ENCODE measurements at places on chromosomes 2 and 18.

DNA sequence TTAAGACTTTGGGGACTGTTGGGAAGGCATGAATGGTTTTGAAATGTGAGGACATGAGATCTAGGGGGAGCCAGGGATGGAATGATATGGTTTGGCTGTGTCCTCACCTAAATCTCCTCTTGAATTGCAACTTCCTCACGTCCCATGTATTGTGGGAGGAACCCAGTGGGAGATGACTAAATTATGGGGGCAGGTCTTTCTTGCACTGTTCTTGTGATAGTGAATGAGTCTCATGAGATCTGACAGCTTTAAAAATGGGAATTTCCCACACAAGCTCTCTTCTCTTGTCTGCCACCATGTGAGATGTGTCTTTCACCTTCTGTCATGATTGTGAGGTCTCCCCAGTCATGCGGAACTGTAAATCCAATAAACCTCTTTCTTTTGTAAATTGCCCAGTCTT, 11.5 kb upstream of the MBP start:
- no peak for DNase-seq

GRCh38 chr2:161061786-161062185, 98.4 kb upstream of the TANK start:
- no peak for DNase-seq

GRCh38 chr2:232327105-232328031, 51.2 kb upstream of the ALPP start:
- peak; percentile 82 for DNase-seq

GRCh38 chr2:12094134-12094533, 347.7 kb downstream of the LPIN1 start:
- DNase-seq: no peak

- no peak for DNase-seq
Measured at GRCh38 chr2:19021721-19022120, 336.7 kb downstream of the OSR1 start.

DNA sequence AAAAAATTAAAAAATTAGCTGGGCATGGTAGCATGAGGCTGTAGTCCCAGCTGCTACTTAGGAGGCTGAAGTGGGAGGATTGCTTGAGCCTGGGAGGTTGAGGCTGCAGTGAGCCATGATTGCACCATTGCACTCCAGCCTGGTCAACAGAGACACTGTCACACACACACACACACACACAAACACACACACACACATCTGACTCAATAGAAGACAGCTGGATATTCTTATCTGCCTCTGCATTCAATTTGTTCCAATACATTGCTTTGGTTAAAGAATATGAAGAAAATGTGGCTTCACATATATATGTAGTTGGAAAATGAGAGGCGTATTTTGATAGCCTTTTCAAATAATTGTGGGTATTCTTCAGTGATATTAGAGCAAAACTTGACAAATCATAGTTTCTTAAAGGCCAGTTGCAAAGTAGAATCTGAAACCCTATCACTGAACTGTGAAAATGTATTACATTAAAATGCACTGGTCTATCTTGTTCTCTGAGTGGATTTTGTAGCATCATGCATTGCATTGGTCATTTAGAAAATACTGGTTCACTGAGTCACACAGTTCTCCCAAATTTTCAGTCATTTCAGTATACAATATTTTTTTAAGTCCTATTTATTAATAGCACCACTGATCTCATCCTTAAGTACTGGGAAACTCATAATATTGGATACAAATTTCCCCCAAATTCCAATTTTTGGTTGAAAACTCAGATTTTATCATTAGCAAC, 140.9 kb downstream of the MCFD2 start:
- no peak for DNase-seq

- DNase-seq: no peak
Measured at GRCh38 chr18:63961435-63961980, 8.4 kb upstream of the SERPINB8 start.

DNA sequence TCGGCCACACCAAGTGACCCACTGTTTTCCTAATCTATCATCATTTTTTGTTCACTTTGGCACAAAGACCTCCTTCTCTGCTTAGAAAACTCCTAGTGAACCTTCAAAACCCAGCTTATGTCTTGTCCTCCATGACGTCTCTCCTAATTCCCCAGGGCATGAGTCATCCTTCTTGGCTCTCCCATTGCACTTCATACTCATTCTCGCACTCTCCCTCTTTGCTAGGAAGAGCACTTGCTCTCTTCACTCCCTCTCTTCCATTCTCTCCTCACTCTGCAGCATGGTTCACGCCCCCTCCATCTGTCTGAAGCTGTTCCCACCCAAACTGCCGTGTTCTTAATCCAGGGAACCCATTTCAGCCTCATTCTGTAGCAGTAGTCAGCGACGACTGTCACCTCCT, 103.9 kb downstream of the MRO start:
- DNase-seq: no peak

DNA sequence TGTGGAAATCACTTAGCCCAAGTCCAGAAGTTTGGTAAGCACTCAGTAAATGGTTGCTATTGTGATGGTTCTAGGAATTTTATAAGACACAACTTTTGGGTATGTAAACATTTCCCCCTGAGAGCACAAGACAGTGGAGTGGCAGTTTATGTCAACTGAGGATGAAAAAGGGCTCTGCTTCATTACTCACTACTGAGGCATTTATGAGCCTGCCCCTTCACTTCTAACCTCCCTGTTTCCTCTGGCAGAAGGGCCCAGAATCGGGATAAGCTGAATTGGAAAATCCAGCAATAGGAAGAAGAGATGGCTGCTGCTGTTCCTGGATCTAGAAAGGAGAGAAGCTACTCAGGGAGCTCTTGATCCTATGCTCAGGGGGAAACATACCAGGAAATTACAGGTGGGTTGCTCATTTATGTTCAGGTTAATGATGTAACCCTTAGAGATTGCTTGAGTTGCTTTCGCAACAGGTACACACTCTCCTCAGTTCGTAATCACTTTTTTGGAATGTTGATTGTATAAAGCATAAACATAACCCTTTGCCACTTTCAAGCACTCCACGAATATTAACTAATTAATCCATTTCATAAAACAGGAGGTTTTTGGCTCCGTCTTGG, 46.3 kb downstream of the ADCYAP1 start:
- DNase-seq: no peak

- no peak for DNase-seq
Measured at GRCh38 chr2:2491964-2492363, 160.9 kb upstream of the MYT1L start.

DNA sequence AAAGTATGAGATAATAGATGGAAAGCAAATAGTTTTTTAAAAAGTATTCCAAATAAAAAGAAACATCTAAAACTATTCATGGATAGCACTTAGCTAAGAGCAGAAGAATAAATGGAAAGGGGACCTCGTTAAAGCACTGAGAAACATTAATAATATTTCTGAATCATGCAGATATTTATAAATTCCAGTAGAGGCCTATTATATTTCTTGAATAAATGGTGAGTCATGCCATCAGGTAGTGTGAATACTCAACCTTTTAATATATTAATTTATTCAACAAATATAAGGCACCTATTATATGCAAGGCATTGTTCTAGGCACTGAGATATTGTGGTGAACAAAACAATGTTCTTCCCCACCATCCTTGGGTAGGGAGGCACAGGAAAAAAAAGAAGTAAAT, 53.8 kb downstream of the ICA1L start:
- no peak for DNase-seq

- no peak for DNase-seq
Measured at GRCh38 chr18:32042337-32042736, 23.7 kb downstream of the RNF125 start.

DNA sequence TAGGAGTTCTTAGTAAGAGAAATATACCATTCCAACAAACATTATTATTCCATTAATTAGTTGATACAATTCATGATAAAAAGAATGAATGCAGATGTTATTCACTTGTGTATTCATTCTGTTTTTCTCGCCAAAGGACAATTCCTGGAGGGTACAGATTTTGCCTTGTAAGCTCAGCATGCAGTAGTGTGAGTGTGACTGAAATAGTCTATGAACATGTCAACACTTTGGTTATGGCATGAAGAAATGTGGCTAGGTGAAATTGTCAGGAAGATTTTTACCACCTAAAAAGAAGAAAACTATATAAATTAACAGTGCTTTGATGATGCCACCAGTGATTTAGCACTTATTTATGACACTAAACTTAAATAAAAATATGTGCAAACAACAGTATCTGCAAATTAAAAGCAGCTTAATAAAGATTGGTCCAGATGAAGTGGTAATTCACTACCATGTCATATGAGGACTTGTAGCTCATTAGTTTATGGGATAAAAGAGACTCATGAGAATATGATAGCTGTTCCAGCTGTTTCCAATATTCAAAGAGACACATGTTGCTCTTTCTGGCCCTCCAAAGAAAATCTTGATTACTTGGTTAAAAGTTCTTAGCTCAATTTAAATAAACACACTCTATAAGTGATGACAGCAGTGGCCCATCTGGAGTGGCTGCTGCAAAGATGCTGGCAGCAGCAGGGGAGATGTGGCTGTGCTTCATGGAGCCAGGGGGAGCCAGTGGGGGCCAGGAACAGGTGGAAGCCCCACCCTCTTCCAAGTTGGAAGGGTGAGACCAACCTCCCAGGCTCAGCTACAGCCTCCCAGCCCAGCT, 165.0 kb downstream of the CDH19 start:
- no peak for DNase-seq

- DNase-seq: no peak
Measured at GRCh38 chr2:84375020-84375419, 84.1 kb downstream of the SUCLG1 start.

DNA sequence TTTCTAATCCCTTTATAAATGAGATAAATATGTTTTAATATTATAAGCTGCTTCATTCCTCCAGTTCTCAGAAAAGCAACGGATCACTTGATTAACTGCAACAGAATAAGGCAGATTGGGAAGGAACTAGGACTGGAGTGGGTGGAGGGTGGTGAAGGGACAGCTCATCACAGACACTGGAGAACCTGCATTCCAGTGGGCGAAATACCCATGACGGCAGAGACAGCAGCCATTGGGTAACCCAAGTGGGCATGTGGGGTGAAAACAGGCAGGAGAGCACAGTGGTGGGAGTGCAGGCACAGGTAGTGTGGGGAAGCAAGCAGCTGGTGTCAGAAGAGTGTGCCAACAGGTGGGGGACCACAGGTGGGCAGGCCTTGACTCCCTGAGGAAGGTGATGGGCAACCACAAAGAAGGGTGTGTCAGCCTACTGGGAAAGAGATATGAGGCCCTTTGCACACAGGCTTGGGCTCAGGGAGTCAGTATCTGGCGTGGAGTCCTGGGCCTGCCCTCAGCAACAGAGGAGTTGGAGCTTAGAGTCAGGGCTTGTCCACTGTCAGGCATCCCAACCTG, 27.2 kb downstream of the DPYSL5 start:
- DNase-seq: no peak

- DNase-seq: peak; percentile 75
Measured at GRCh38 chr2:96528006-96528699, 8.4 kb upstream of the ARID5A start.

DNA sequence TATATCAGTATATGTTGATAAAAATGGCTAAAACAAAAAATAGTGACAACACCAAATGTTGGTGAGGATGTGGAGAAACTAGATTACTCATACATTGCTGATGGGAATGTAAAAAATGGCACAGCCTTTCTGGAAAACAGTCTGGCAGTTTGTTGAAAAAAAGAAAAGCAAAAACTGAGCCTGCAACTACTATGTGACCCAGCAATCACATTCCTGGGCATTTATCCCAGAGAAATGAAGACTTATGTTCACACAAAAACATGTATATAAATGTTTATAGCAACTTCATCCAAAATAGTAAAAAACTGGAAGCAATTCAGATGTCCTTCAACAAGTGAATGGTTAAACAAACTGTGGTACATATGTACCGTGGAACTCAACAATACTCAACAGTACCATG, 7.5 kb upstream of the KDSR start:
- DNase-seq: no peak

GRCh38 chr2:238936162-238937052, 88.5 kb downstream of the TWIST2 start:
- no peak for DNase-seq

- DNase-seq: peak; percentile 43
Measured at GRCh38 chr2:207285473-207285815, 119.7 kb upstream of the KLF7 start.

GRCh38 chr2:36366491-36367120, 11.0 kb downstream of the CRIM1 start:
- no peak for DNase-seq

GRCh38 chr2:51628917-51629316, 597.0 kb upstream of the NRXN1 start:
- no peak for DNase-seq

DNA sequence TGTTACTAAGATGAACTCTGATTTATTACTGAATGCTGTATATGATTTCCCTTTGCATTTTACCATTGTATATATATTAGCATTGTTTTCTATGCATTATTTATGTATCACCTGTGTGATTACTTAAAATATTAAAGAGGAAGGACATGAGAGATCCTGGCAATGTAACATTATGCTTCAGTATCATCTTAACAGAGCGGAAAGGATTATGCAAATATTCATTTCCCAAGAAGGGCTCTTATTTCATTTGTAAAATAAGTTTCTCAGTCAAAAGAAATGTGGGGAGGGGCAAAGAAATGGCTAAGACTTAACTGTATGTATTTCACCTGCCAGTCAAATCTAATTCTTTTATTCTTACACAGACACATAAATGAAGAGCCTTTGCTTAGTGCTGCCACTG, 654.2 kb upstream of the PKDCC start:
- DNase-seq: no peak

- DNase-seq: no peak
Measured at GRCh38 chr18:78974115-78974761, 5.4 kb upstream of the SALL3 start.

GRCh38 chr18:56085551-56085950, 497.6 kb upstream of the TCF4 start:
- DNase-seq: no peak

- no peak for DNase-seq
Measured at GRCh38 chr2:130966149-130966774, 127.0 kb downstream of the FAM168B start.

- DNase-seq: no peak
Measured at GRCh38 chr2:5978131-5978751, 286.1 kb downstream of the SOX11 start.

GRCh38 chr2:24509425-24509824, 18.4 kb downstream of the NCOA1 start:
- peak; percentile 79 for DNase-seq

DNA sequence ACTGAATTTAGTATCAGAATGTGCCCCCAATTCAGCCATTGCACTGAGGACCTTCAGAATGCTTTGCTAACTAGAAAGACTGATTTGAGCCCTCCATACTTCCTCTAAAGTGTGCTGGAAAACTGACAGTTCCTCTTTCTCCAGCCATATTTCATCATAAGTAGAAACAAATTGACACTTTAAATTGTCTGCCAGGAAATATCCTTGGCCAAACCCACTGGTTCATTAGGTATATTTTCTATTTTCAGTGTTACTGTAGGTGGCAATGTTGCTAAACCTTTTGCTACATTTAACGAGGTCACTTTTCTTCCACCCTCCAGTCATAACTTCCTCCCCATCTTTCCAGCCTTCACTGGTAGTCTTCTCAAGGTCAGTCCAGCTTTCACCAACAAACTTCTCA, 21.5 kb downstream of the SP5 start:
- no peak for DNase-seq

DNA sequence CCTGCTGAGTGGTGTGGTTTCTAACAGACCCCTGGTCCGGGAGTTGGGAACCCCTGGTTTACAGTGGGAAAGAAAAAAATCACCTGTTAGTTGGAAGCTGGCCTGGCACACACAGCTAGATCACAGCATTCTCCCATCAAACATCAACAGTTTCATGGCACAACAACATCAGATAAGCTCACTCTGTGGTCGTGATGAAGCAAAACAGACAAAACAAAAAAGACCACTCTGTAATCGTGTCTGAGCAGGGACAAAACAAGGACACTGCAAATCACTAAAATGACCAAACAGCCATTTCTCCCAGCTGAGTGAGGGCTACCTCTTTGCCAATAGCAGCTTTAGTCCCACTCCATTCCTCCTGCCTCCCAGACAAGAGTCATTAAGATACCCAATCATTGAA, 9.0 kb upstream of the IMPACT start:
- DNase-seq: no peak
